ENCODE measurements at places on chromosomes 6 and 20.

- no peak for DNase-seq
These were observed 356.0 kb downstream of the BMP2 start for GRCh38 chr20:7123457-7123856.

GRCh38 chr20:16552015-16552414 is 21.2 kb downstream of the KIF16B start:
- DNase-seq = no peak

GRCh38 chr6:53761036-53761435 is 33.8 kb upstream of the LRRC1 start:
- DNase-seq = no peak

DNA sequence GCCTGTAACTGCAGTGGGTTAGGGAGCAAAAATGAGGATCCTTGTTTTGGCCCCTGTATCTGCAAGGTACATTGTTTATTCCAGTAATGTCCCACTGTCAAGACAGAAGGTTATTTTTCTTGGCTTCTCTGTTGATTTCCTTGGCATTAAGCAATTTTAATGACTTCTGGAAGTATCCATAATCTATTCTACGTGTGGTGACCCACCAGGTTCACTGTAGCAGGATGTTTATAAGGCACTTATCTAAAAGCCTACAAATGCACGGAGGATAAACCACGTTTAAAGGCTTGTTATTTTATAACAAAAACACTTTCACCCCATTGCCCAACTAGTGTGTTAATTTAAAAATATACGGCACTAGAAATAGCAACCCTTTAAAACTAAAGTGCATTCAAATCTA is 294.9 kb downstream of the LAMA2 start:
- no peak for DNase-seq

DNA sequence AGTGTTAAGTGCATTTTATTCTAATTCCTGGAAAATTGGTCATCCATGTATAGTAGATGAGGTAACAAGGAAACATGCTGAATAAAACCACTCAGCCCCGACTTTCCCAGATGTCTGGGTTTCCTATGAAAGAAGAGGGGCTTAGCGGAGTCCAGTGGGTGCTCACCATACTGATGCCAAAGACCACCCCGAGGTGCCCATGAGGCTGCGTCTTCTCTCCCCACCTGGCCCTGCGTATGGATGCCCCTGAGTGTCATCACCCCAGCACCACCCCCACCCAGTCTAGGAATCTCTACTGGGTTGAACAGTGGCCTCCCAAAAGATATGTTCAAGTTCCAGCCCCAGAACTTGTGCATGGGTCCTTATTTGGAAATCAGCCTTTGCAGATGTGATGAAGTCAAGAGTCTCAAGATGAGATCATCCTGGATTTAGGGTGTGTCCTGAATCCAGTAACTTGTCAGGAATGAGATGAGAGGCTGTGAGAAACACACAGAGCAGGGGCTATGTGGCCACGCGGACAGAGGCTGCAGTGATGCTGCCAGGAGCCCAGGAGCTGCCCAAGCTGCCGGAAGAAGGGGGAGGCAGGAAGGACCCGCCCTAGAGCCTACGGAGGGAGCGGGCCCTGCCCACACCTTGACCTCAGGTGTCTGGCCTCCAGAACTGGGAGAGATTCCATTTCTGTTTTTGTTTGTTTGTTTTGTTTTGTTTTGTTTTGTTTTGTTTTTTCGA is 124.6 kb upstream of the CDH4 start:
- DNase-seq = no peak

- DNase-seq = no peak
These were observed 235.7 kb upstream of the TSHZ2 start for GRCh38 chr20:52736507-52736906.

DNA sequence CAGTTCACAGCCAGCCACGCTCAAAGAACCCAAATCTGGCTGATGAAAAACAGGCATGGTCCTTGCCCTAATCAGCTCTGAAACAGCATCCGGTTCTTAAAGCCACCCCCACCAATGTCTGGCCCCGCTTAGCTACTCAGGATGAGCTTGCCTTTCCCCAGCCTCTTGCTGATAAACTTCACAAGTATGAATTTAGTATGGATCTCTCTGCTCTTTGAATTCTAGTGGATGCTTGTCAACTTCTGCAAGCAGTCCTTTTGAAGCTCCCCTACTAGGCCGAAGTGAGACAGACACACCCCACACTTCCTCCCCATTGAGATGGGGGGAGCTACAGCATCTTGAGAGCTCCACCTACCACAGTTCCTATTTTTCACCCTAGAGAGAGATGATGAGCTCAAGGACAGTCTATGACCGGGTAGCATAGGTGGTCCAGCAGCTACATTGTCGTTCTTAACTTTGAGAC is 36.7 kb downstream of the EBF4 start:
- no peak for DNase-seq

DNA sequence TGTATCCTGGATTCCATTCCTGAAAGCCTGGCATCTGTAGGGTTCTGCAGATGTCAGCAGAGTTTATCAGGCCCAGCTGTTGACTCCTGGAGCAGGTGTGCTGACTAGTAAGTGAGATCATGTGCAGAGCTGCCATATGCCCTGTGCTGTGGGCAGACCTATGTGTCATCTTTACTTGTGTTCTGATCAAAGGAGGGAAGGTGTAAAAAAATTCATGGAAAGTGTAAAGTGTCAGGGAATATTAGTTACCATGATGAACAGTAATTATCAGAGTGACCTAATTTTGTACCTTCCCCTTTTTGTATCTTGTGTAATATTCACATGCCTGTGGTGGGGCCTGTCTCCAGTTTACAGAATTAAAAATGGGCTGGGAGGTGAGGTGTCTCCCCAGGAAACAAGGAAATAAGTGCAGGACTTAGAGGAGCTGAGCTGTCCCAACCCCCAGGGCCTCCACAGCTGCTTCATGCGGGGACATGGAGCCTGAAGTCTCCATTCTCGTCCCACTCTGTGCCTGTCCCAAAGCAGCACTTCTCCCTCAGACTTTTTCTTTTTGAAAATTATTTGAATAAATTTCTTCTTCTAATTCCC is 148.2 kb upstream of the GGTLC1 start:
- DNase-seq = no peak

- no peak for DNase-seq
These were observed 167.4 kb upstream of the BMP2 start for GRCh38 chr20:6599876-6600735.

- DNase-seq = peak; percentile 55
These were observed 132.9 kb downstream of the SCML4 start for GRCh38 chr6:107691062-107691751.

DNA sequence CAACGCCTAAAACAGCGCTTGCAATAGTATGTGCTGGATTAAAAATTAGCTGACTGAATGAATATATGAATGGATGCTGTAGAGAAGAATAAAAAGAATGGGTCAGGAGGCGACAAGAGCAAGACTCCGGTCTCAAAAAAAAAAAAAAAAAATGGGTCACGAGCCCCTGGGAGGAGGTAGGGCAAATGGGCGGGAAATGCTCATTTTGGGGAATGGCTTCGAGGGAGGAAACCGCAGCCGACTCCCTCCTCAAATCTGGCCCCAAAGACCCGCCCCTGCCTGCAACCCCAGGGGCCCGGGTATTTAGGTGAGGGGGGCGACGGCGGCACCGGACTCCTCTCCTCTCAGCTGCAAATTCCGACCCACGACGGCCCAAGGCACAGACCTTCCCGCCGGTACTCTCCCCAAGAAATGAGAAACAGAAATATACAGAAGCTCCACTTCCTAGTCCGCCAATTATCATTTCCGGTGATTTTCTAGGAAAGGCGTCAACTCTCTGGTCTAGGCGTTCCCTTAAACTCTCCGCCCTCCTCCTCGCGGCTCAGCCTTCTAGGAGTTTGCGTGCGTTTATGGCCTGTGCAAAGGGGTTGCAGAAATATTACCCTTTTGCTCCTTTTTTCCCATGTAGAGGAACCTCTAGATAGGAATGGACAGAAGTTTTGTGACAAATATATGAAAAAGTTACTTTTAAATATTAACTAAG is at the start of gene ZNF311:
ZNF311 (minus strand) TSS at position 133 of the 703 bp plus-strand sequence. CDS start 1,361 bp downstream, outside the sequence.
- no peak for DNase-seq

GRCh38 chr6:87514831-87515230 is 42.1 kb downstream of the SLC35A1 start:
- DNase-seq = no peak

DNA sequence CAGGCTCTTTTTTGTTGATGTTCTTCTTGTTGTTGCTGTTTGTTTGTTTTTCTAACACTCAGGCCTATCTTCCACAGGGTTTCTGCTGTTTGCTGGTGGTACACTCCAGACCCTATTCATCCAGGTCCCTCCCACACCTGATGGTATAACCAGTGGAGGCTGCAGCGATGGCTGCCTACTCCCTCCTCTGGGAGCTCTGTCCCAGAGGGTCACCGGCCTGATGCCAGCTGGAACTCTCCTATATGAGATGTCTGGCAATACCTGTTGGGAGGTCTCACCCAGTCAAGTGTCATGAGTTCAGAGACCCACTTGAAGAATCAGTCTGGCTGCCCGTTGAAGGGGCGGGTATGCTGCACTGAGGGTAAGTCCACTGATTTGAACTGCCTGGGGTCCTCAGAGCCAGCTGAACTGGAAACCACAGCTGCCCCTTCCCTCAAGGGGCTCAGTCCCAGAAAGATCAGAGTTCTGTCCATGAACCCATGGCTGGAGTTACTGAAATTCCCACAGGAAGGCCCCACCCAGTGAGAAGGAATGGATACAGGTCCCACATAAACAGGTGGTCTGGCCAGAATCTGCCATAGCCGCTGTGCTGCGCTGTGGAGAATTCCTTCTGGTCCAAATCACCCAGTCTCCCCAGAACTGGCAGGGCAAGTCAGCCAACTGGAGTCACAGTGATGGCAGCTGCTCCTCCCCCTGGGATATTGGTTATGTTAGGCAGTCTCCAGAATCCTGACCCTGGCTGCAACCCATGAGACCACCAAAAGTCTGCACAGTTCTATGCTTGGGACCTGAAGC is 664.4 kb downstream of the FRK start:
- no peak for DNase-seq

DNA sequence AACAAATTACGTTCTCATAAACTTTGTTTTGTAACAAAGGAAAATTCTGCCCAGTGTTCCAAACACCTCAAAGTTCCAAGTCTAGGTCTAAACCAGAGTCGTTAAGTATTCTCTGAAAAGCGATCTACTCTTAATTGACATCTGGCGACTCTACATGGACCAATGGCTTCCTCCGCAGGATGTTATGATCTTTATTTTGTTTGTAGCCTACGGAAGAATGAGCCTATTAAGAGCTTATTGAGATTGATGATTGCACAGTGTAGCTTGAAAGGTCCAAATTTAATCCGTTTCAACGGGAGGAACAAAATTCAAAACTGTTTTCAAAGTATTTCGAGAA is 61.1 kb downstream of the FAM217A start:
- no peak for DNase-seq

DNA sequence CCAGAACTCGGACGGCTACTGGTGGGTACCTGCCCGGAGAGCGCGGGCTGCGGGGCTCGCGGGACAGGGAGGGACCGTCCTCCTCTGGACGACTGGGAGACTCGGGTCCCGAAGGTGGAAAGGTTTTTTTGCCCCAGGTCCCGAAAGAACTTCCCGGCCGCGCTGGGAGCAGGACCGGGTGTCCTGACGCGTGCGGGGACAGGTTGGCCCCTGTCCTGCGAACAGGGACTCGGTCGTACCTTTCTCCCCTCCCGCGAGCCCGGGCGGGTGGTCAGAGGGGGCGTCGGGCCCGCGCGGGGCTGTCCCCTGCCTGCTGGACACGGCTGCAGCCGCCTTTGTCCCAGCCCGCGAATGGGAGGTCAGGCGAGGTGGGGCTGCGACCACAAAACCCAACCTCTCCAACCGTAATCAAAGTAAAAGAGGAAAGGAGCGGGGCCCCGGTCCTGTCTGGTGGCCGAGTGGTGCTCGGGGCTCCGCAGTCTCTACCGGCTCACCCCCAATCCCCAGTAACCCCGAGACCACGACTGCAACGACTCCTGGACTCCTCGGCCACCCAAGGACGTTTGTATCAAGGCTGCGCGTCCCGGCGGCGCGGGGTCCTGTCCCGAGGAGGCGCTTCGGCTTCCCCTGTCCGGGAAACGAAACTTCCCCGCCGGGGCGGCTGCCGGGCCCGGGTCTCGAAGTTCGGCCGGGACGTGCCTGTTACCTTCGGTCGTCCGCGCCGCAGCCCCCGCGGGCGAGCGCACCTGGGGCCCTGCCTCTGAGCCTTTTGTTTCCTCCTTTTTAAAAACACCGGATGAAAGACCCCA is 798 bp downstream of the DSP start:
- no peak for DNase-seq

- no peak for DNase-seq
These were observed at the start of gene STMND1 for GRCh38 chr6:17101422-17102257. Gene STMND1 (plus strand): TSS chr6:17102050. CDS start chr6:17102258, 208 bp downstream.

GRCh38 chr20:53828682-53829254 is 235.1 kb upstream of the ZNF217 start:
- DNase-seq = no peak

DNA sequence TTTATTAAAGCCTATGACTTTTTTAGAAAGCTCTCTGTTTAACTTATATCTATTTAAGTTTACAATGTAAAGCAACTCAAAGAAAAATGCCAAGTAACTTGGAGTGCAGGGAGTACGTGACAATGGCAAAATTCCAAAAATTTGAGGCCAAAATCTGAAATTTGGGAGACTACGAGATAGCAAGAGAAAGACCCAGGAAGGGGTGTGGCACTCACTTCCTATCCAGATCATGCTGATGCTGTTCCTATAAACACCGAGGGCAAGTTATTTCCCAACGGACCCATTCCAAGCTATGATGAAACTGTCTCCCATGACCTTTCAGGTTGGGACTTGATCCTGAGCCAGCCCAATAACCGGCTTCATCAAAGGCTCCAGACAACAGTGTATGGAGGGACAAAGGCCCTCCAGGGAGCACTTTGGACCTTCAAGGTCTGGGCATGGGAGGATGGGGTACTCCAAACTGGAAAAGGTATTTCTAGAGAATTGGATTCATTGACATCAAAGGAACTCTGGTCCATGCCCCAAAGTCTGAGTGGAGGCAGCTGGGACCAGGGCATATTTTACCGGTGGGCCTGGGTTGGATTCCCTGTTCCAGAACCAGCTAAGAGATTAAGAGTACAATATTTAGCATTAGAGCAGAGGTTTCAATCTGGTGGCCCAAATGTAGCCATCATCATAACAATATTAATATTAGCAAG is 15.7 kb upstream of the SLC13A3 start:
- DNase-seq = no peak

DNA sequence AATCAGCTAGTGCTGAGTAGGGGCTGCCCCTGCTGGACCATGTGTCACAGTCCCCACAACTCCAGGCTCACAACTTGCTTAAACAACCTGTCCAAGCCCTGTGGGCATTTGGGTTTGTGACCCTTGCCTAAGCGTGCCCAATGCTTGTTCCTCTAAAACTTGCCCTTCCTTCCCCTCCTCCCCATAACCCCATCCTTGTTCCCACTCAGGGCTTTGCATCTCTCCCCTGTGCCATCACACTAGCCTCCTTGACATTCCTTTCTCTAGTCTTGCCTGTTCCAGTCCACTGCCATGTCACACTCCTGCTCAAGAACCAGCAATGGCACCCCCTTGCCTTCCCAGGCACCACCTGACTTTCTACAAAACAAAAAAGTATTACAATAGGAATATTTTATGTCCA is 2.3 kb upstream of the DLGAP4 start:
- no peak for DNase-seq

- DNase-seq = no peak
These were observed 130.3 kb upstream of the BTN3A2 start for GRCh38 chr6:26234421-26235301.

GRCh38 chr6:43192911-43193310 is 10.9 kb downstream of the CUL9 start:
- no peak for DNase-seq

Measured in vagina (tissue), 2 donors.